ELF-1 (cell line): ENCODE measurements at places on chromosomes 7 and 10.

DNA sequence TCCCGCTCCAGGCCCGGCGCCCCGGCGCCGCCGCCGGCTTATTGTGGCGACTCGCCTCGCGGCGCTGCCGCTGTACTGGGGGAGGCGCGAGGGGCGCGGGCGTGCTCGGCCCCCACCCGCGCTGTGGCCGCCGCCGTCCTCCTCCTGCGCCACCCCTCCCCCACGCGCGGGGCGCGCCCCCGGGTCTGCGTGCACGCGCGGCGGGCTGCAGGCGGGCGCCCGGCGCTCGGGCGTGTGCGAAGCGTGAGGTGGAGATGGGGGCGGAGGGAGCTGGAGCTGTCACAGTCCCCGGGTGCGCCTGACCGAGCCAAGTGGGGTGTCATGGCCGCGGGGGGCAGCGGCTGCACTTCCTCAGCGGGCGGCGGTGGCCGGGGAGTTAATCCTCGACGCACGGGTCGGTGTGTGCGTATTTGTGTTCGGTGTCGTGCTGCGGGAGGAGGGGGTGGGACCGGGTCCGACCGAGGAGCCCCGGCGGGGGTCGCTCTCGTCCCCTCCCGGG is 672 bp downstream of the LCOR start:
- DNase-seq = peak; percentile 69

DNA sequence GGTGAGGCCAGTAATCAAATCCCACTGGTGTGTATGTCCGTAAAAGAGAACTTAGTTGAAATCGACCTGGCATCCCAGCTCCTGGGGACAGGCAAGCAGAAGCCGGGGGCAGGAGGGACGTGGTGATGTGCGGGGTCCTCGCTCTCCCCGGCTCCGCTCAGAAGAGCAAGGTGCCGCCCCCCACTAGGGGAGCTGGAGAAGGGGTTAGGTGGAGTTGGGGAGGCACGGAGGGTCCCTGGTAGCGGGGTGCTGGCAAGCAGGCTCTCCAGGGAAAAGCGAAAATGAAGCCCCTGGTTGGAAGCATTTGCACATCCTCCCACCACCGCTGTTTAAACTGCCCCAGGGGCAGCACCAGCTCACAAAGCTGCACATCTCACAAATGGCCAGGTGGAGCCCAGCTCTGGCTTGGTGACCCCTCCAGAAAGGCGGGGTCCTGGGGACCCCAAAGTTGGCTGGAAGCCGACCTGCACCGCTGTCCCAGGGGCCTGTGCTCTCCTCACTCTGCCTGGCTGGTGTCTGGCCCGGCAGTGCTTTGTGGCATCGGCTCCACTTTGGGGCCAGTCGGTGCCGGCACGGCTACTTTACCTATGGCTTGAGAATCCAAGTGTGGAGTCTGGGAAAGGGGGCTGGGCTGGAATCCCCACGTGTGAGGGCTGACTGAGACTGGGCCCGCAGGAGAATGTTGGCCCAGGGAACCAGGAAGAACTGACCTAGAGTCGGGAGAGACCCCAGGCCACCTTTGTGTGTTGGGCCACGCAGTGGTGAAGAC is 2.9 kb upstream of the CFAP46 start:
- DNase-seq = no peak

GRCh38 chr10:60140651-60141632 is 234.6 kb upstream of the CCDC6 start:
- peak; percentile 89 for DNase-seq

DNA sequence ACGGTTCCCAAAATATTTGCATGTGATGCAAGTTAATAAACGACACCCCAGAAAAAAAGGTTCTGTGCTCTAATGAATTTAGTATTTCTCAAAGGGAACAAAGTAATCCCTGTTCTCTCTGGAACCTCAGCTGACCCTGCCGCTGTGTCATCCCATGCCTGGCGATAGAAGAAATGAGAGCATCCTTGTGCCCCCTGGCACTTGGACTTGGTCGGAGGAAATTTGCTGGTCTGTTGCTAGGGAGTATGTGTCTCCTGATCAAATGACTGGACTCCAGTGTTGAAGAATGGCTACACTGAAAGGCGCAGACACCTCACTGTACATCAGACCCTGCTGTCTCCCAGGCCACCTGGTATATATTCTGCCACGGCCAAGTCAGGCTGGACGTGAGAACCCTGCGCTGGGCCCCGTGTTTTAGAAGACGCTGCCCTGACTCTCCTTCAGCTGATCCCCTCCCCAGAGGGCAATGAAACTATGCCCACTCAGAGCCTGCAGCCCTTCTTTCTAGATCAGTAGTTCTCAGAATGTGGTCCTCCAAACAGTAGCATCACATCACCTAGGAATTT is 67.2 kb downstream of the THNSL1 start:
- DNase-seq = no peak

DNA sequence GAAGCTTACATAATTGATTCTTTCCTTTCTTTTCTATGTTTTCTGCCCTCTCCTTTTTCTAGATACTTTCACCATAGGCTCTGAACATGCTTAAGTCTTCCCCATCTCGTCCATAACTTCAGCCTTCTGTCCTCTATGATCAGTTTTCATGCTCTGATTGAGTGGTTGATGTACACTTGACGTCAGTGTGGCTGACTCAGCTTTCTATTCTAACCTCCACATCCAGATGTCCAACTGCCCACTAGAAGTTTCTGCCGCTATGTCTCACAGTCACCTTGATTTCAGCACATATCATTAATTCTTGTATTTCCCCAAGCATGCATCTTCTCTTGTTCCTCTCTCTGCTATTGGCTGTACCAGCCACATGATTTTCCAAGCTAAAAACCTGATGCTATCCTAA is 15.0 kb downstream of the CDK14 start:
- no peak for DNase-seq

DNA sequence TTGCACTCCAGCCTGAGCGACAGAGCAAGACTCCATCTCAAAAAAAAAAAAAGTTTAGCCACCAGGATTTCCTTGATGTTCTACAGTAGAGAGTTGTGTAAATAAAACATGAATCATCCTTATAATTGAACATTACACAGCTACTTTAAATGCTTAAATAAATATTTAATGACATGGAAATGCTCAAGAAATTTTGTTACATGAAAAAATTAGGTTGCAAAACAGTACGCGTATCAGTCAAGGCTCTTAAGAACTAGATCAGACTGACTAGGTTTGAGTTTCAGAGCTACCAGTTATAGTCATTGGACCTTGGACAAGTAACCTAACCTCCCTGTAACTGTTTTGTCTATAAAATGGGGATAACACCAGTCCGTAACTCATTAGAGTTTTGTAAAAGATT is 38.7 kb upstream of the GSAP start:
- DNase-seq = no peak

DNA sequence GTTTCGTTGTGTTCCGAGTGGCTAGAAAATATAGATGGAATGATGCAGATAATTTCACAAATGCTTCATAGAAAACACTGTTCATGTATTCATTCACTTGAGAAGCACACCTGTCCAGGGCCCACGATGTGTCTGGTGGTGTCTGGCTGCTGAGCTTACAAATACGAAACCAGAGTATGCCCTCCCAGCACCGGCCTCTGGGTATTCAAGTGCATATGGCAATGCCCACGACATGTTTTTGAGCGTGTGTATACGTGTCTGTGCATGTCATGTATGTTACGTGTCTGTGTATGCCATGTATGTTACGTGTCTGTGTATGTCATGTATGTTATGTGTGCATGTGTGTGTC is 37.9 kb downstream of the IL2RA start:
- no peak for DNase-seq

DNA sequence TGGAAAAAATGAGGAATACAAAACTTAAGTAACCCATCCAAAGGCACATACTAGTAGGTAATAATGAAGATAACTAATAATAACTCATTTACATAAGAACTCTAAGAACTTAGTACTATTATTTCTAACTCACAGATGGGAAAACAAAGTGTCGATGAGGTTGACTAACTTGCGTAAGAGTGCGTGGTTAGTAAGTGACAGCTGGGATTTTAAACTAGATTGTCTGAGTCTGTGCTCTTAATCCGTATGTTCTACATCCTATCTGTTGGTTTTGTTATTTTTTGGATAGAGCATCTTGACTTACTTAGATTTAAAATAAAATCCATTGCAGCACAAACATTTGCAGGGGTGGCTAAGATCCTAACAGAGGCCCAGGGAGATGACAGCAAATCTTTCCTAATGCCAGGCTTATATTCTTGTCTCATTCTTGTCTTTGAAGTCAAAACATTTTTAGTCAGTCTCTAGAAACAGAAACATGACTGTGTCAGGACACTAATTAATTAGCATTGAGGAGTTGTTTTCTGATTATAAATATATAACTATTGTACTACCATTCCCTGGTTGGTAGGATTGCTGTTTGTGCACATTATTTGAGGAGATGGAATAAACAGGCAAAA is 11.7 kb downstream of the RPA3 start:
- no peak for DNase-seq

DNA sequence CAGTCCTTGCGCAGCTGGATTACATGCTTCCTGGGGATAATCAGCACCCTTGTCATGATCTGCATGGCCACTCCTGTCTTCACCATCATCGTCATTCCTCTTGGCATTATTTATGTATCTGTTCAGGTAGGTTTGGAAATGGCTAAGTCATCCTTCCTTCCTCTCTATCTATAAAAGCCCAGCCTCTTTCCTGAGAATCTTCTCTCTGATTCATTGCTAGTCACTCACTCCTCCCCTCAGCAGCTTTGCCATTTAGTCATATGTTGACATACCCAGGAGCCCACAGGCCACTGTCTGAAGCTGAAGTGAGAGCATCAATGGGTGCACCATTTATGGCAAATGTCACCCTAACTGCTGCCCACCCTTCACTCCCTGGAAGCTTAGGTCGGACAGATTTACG is 52.0 kb downstream of the ABCC2 start:
- DNase-seq = no peak

- DNase-seq = no peak
Observed at GRCh38 chr10:34031400-34031799, 696.9 kb upstream of the NRP1 start.

GRCh38 chr7:96013836-96014235 is 241.5 kb downstream of the DYNC1I1 start:
- no peak for DNase-seq

DNA sequence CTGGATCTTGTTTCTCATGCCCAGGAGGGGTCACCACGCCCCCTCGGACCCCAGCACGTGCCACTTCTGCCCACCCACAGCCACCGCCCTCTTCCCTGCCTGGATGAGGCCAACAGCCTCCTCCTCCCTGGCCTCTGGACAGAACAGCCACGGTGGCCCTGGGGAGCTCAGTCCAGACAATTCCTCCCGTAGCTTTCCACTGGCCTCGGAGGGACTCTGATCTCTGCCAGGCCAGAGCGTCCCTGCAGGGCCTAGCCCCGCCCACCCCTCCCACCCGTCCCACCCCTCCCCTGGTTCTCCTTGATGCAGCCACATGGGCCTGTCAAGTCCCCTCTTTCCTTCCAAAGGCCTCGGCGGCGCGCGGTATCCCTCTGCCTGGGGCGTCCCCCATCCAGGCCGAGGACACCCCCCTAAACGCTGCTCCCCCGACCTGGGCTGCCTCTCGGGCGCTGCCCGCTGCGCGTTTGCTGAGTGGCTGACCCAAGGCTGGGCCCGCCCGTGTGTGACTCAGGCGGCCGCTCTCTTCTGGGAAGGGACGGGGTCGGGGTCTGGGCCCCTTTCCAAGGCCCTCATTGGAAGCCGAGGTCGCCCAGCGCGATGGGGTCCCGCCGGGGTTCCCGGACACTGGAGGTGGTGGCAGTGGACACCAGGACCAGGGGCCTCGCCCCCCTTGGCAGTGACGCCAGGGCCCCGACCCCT is 557 bp downstream of the TMEM120A start:
- peak; percentile 81 for DNase-seq
